ENCODE measurements at places on chromosomes 7 and 10.

- no peak for DNase-seq
Observed at GRCh38 chr7:142598297-142598696, 151.0 kb upstream of the PRSS1 start.

DNA sequence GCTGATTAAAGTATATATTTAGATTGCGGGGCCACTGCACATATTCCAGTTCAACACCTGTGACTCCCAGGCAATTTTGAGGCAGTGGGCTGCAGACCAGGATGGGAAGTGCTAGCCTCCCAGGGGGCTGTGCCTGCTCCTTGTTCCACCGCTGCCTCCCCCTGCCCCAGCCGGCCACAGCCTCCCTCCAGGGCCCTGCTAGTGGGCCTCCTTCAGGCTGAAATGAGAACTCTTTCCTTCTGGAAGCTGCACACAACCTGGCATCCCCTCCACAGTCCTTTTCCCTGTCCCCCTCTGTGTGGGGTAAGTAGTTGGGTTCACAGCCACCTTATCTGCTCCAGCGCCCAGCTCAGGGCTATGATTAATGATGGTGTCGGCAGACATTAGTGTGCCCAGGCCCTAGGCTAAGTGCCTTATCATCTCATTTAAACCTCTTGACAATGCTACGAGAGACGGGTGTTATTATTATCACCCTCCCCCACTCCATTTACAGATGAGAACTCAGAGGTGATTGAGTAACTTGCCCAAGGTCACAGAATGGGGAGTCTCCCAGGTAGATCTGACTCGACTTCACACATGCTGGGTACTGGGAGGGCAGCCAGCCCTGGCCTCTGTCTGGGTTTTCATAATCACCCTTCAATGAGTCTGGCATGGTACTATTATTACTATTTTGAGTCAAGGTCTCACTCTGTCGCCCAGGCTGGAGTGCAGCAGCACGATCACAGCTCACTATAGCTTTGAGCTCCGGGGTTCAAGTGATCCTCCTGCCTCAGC lies 10.8 kb upstream of the SFRP5 start:
- DNase-seq, result no peak

- DNase-seq, result no peak
Observed at GRCh38 chr10:28180654-28181053, 122.2 kb downstream of the MPP7 start.

GRCh38 chr7:69739190-69739589 lies 140.9 kb downstream of the AUTS2 start:
- DNase-seq, result peak; percentile 24

DNA sequence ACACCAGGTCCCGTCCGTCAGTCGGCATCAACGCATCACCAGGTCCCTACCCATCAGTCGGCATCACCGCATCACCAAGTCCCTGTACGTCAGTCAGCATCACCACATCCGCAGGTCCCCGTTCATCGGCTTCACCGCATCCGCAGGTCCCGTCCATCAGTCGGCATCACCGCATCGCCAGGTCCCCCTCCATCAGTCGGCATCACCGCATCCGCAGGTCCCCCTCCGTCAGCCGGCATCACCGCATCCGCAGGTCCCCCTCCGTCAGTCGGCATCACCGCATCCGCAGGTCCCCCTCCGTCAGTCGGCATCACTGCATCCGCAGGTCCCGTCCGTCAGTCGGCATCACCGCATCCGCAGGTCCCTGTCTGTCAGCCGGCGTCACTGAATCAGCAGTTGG lies 55.1 kb downstream of the IGF2BP3 start:
- DNase-seq, result no peak

DNA sequence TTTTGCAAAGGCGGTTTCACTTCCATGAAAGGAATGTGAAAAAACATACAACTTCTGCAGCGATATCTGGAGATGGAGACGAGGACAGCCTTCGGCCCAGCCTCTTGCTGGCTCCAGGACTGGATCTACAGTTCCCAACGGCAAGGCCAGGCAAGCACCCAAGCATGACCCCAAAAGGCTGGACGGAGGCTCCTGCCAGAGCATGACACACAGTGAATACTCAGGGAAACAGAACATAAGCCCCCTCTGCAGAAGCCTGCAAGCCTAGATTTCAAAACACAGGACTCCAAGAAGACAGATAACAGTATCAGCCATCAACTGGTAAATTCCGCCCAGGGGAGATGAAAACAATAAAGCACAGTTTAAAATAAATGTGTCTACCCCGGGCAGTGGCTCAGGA lies 3.3 kb upstream of the LRRC27 start:
- DNase-seq, result no peak

- DNase-seq, result no peak
Observed at GRCh38 chr10:124612611-124613498, 131.3 kb downstream of the FAM53B start.

GRCh38 chr10:70321897-70322890 lies 38.4 kb upstream of the NPFFR1 start:
- DNase-seq, result no peak

DNA sequence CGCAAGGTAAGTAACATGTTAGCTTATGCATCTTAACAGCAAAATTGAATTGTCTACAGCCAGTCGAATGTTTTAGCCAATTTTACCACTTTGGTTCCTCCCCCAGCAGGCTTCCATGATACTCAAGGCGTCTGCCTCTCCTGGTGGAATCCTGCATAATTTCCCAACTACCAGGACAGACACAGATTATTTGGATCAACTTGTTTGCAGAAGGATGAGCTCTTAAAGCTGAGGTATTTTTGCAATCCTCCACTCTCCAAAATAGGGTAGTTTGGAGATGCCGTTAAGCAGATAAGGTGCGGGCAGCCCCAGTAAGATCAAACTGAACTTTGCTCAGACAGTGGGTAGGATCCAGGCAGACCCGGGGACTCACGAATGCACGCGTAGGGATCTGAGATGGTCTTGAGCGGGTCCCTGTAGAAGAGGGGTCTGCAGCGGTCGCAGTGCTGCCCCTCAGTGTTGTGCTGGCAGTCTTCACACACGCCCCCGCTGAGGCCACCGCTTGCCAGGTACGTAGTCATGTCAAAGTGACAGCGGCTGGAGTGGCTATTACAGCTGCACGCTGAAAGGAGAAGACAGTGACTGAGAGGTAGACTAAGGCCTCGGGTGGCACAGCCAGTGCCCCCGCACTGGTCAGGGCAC lies 27.4 kb downstream of the LAMB4 start:
- no peak for DNase-seq

DNA sequence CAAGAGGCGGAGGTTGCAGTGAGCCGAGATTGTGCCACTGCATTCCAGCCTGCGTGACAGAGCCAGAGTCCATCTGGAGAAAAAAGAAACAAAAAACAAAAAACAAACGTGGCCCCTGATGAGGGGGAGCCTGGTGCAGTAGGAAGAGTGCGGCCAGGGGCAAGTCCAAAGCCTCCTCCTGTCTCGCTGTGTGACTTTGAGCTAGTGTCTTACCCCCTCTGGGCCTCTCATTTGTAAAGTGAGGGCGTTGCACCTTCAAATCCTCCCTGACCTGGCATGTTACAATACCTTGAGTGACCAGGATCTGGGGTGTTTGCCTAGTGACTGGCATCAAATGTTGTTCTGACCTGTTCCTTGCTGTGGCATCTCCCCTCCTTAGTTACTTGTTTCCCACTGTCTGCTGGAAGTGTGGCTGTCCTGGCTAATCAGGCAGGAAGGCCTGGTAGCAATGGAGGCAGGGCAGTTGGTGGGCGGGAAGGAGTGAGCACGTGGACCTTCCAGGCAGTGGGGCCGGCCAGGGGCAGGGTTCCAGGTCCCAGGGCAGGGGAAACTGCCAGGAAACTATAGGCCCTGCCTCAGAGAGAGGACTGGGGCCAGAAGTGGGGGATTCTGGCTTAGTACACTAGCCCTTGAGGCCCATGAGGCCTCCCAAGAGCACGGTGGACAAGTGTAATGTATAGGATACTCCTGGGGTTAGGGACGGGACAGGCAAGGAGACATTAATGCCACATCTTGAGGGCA lies 24.5 kb upstream of the GOLGA7B start:
- no peak for DNase-seq

GRCh38 chr10:116720668-116721546 lies 21.5 kb downstream of the HSPA12A start:
- no peak for DNase-seq

GRCh38 chr7:33534833-33535232 lies 370.5 kb upstream of the BMPER start:
- DNase-seq, result no peak

GRCh38 chr10:16896993-16897392 lies 79.8 kb upstream of the RSU1 start:
- no peak for DNase-seq

GRCh38 chr10:122419016-122419415 lies 35.4 kb upstream of the ARMS2 start:
- no peak for DNase-seq

DNA sequence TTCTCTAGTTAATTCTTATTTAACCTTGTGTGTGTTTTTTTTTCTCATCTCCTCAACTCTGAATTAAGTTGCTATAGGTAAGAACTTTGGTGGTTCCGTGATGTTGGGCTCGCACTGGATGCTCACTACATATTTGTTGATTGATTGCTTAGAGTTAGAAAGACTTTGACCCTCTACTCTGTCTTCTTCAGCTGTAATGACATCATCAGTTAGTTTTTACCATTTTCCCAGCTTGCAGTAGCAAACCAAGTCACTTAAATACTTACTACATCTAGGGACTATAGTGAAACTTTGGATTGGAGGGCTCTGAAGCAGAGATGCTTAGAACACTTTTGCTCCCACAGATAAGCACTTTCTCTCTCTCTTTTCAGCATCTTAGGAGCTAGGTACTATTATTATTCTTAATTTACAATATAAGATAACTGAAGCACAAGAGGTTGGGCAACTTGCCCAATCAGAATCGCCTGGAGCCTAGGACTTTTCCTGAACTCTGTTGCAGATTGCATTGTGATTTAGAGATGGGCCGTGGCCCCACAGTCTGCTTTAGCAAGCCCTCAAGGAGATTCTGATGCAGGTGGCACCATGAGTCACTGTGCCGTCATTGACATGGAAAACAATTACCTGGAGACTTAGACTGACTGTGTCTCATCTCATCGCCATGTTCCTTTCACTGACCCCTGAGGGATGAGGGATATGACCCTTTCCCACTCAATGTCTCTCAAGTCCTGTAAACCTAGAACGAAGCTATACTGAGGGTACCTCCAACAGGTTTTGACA lies 471.9 kb upstream of the PODXL start:
- DNase-seq, result no peak

DNA sequence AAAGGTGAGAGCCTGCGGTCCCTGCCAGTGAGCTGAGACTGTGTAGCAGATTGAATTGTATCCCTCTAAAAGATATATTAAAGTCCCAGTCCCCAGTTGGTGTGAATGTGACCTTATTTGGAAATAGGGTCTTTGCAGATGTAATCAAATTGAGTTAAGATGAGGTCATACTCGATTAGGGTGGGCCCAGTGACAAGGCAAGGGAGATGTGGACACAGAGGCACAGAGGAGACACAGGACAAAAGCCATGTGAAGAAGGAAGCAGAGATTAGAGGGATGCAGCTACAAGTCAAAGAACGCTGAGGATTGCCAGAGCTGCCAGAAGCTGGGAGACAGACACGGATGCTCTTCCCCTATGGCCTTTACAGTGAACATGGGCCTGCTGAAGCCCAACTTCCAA lies 104.3 kb downstream of the CLEC2L start:
- DNase-seq, result no peak

DNA sequence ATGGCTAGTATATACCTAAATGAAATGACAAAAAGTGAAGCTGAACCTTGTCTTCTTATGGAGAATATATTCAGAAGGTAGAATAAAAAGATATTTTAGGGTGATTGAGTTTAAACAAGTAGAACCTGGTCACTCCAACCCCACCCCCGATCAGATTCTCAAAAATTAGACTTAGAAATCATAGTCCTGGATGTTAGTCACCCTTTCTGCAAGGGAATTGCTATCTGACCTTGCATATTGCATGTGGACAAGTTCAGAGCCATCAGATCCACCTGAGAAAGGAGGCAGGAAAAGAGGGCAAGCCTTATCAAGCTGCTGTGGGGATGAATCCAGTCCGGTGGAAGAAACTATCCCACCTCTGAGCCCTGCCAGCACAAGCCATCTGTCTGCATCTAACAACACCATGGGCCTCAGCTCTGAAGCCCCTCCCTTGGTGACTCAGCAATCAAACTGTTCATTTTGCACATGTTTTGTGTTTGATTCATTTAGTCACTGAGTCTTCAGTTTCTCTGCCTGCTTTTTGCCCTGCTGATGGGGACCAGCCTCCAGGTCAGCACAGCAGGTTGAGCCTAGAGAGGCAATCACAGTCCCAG lies 727.3 kb downstream of the AUTS2 start:
- no peak for DNase-seq

- no peak for DNase-seq
Observed at GRCh38 chr10:4399556-4399955, 426.5 kb upstream of the AKR1E2 start.

GRCh38 chr7:157853076-157853788 lies 516.4 kb downstream of the DNAJB6 start:
- DNase-seq, result no peak

DNA sequence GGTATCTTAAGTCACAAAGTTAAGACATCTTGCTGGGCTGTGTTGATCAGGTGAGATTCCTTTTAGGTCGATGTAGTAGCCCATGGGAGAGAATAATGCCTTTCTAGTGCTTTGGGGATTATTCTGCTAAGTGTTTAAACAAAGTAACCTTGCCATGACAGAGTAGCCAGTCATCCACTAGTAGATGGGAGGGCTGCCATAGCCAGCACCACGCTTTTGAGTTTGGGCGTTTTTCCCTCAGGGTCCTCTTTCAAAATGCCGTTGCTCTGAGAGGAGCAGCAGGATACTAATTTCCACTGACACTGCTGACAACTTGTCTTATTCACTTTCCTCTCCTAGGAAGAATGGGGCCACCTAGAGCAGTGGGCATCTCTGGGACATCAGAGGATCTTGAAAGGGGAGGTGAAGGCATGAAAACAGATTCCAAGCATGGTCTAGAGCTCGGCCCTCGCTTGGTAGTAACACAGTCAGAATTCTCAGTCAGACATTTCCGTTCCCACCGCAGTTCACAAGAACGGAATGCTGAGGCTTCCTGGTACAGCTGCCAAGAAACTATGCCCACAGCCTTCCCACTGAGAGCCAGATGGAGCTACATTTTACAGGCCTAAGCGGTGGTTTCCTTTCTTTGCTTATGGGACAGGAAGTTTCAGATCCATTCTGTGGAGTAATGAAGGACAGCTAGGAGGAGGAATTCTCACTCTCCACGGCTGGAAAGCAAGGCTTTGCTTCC lies 15.3 kb upstream of the RSU1 start:
- DNase-seq, result no peak

- DNase-seq, result no peak
Observed at GRCh38 chr7:150780292-150780691, 19.9 kb downstream of the TMEM176B start.

DNA sequence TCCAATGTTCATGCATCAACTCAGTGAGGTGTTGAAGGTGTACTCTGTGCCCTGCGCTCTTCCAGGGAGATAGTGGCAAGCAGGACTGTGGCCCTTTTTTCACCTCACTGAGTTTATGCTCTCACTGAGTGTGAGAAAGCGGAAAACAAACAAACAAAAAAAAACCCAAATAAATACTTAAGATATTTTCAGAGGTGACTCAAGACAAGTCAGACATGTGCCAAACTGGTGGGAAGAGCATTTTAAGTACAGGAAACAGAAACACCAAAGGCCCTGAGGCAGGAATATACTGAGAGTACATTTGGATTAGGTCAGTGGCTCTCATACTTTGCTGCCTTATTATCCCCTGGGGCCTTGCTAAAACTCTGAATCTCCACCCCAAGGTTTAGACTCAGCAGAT lies 111.9 kb upstream of the IGFBP3 start:
- DNase-seq, result no peak

- no peak for DNase-seq
Observed at GRCh38 chr7:1232623-1233332, at the start of gene UNCX. TSS of gene UNCX (plus strand) at chr7:1232872. CDS start at chr7:1233018, 146 bp downstream.
